Occipital lobe (tissue), 3 donors: ENCODE measurements at places on chromosomes 5 and 9. TPM values are rescaled to one million over a fixed set of nuclear protein-coding genes. Genes with fewer than 3 reads are reported as not detected.

The CDH9 gene
- 34.2 TPM for total RNA-seq

The FBLL1 gene
- 54.9 TPM for total RNA-seq

The ZNF483 gene
- 47.3 TPM for total RNA-seq

The FAM219A gene
- total RNA-seq, result 23.1 TPM

The FBP2 gene
- not detected for total RNA-seq

The FGF18 gene
- 0.62 TPM for total RNA-seq

The ENTPD2 gene
- 0.16 TPM for total RNA-seq

The LECT2 gene
- total RNA-seq, result not detected

The RFK gene
- total RNA-seq, result 76.0 TPM

The PHF2 gene
- 33.4 TPM for total RNA-seq

The SCGB3A2 gene
- total RNA-seq, result not detected

The PCDHGC4 gene
- 91.2 TPM for total RNA-seq

The GLDC gene
- total RNA-seq, result 10.0 TPM

The HACD4 gene
- total RNA-seq, result 0.94 TPM

The SLC9A3 gene
- 1.4 TPM for total RNA-seq

The TICAM2 gene
- 0.94 TPM for total RNA-seq

The FOXD4L5 gene
- total RNA-seq, result 0.47 TPM

The SHC3 gene
- 51.5 TPM for total RNA-seq

The MARVELD2 gene
- 0.78 TPM for total RNA-seq

The ST6GALNAC4 gene
- total RNA-seq, result 10.5 TPM

The PAPPA gene
- under 0.01 TPM for total RNA-seq

The PCDHA6 gene
- 24.8 TPM for total RNA-seq

The ECSCR gene
- total RNA-seq, result 5.5 TPM

The FIBCD1 gene
- total RNA-seq, result 1.4 TPM

The CNTNAP3B gene
- total RNA-seq, result 68.5 TPM

The THBS4 gene
- 2.2 TPM for total RNA-seq
